ENCODE measurements at places on chromosomes 1 and 21.

GRCh38 chr1:156912861-156913808 lies 7.3 kb upstream of the LRRC71 start:
- no peak for DNase-seq

- DNase-seq, result no peak
Observed at GRCh38 chr1:246318036-246318359, 189.1 kb downstream of the SMYD3 start.

DNA sequence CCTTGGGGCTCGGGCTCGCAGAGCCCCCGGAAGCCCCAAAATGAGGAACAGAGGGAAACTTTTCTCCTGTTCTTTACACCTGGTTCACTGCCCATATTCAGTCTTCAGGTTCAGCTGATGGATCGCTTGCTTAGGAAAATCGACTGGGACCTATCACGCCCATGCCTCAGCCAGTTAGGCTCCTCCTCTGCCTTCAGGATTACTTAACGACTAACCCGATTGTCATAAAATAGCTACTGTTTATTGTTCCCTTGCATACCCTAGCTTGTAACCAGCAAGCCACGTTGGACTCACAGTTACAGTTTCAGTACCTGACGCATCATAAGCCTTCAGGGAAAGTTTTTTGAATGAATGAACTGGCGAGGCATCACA lies 692 bp downstream of the TARDBP start:
- no peak for DNase-seq

DNA sequence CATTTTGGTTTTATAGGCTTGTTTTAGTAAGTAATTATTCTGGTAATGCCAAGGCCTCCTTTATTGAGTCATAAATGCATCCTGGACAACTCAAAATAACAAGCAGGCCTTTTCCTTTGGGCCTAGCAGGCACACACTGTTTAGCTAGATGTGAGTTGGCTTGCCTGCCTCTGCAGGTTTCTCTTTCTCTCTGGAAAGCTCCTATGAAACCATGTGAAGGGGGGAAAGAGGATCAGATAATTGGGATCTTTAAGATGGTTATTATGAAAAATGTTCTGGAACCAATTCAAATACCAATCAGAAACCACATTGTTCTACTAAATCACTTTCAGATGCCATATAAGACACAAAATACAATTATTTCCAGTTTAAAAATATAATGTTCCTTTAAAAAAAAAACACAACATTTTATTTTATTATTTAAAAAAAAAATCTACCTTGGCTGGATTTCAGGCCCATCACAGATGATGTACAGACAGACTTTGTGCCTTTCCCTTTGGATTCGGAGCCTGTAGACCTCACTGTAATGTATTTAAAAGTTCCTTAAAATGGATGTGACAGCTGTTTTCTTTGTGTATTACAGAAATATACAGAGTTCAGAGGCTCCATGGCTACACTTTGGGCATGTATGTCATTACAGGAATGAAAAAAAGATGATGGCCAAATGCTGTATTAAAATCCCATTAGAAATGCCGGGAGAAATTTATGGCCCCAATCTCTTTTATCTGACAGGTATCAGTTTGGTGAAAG lies 80.2 kb downstream of the NTMT2 start:
- DNase-seq, result no peak

- DNase-seq, result no peak
Observed at GRCh38 chr1:28108001-28108400, 19.6 kb upstream of the EYA3 start.

- no peak for DNase-seq
Observed at GRCh38 chr1:93111065-93111464, 32.0 kb downstream of the MTF2 start.

DNA sequence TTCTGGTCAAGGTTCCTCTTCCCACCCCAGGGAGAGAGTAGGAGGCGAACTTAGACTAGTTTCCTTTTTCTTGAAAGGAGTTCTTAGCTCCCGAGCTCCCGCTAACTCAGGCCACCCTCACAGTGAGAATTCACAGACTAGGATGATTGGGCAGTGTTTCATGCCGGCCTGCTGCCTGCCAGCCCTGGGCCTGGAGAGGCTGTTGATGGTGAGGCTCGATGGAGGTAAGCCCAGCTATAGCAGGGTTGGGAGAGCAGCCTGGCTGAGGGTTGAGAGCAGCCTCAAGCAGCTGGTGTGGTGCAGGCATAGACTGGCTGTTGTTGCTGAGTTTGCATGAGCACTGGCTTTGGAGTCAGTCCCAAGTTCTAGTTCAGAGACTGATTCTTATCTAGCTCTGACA lies 274.4 kb downstream of the MATN1 start:
- DNase-seq, result no peak

- no peak for DNase-seq
Observed at GRCh38 chr1:57017717-57018116, 51.9 kb upstream of the C8B start.

GRCh38 chr1:88655685-88656299 lies 28.3 kb upstream of the PKN2 start:
- no peak for DNase-seq

- DNase-seq, result no peak
Observed at GRCh38 chr1:15923241-15923640, 52.7 kb downstream of the ZBTB17 start.

- DNase-seq, result no peak
Observed at GRCh38 chr21:35070436-35070835, 21.3 kb upstream of the RUNX1 start.

GRCh38 chr1:77218477-77219165 lies 609 bp downstream of the PIGK start:
- DNase-seq, result no peak

GRCh38 chr1:114505148-114505561 lies 5.8 kb downstream of the TRIM33 start:
- DNase-seq, result no peak

GRCh38 chr1:25971811-25972180 lies 26.1 kb downstream of the PAFAH2 start:
- no peak for DNase-seq

DNA sequence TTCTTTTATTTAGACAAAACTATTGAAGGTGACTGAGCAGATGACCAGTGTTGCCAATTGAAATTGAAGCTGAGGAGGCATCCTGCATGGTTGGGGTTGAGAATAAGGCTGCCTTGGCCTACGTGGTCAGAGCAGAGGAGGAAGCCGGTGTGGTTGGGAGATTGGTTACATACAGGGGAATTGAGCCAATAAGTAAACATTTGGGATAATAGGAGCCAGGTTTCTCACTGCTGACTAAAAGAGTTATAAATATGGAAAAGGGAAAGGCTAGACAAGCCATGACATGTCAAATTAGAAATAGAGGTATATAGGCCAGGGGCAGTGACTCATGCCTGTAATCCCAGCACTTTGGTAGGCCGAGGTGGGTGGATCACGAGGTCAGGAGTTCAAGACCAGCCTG lies 15.8 kb downstream of the SNX7 start:
- DNase-seq, result no peak

GRCh38 chr1:66342707-66343106 lies 191.2 kb upstream of the SGIP1 start:
- DNase-seq, result no peak

Data from stimulated activated CD8-positive, alpha-beta memory T cell treated with anti-CD3 and anti-CD28 coated beads, Interleukin-7, amount 100 ng/mL, for 24 hours (primary cell).